Fibroblast of the aortic adventitia (primary cell): ENCODE measurements at places on chromosomes 7 and 10.

DNA sequence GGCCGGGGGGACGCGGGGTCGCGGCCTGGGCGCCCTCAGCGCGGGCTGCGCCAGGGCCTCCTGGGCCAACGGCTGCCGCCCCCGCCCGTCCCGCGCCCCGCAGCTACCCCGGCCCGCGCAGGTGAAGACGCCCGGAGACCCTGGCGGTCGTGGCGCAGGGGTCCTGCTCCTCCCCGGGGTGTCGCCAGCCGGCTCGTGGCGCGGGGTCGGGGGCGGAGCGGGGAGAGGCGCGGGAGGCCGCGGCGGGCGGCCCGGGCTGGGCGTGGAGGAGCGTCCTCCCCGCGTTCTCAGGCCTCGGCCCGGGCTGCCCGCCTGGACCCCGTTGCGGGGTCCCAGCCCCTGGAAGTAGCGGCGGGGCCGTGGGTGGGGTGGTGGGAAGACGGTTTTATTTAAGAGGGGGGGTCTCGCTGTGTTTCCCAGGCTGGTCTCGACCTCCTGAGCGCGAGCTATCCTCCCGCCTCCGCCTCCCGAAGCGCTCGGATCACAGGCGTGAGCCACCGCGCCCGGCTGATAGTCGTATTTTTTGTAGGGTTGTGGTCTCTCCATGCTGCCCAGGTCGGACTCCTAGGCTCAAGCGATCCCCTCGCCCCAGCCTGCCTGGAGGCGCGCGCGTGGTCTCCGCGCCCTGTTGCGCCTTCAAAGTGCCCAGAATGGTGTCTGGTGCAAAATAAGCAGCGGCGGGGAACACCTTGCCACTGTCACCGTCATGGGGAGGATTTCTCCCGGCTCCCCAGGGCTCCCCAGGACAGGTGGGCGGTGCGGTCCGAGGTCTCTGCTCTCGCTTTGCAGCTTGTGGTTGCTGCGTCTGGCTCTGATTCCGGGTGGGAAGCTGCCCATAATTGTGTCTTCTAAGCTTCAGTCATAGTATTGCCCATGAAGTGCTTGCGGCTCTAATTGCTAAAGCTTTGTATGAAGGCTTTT is 15.3 kb upstream of the SUN1 start:
- no peak for DNase-seq

GRCh38 chr10:108338146-108338545 is 1173.6 kb upstream of the SORCS1 start:
- no peak for DNase-seq

GRCh38 chr10:97383159-97383558 is 18.0 kb downstream of the RRP12 start:
- no peak for DNase-seq

- DNase-seq, result no peak
Observed at GRCh38 chr10:78691301-78692030, 377.3 kb upstream of the ZMIZ1 start.

DNA sequence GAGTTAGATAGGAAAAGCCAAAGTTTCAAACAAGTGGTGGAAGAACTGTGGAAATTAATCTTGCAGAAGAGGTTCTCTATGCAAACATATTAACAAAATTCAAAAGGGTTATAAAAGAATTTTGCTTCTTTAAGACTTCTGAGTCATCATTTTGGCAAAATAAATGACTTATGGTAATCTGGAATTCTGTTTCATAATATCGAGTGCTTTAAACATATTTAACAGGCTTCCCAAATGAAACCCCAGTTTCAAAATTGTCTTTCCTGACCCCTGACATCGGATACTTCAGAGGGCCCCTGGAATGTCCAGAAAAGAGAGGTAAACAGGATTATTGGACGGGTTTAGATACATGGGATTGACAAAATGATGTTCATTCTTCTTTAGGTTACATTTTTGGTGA is 444.6 kb downstream of the HTR7 start:
- DNase-seq, result peak; percentile 60

- no peak for DNase-seq
Observed at GRCh38 chr7:142501434-142501833, 243.6 kb upstream of the PRSS58 start.

DNA sequence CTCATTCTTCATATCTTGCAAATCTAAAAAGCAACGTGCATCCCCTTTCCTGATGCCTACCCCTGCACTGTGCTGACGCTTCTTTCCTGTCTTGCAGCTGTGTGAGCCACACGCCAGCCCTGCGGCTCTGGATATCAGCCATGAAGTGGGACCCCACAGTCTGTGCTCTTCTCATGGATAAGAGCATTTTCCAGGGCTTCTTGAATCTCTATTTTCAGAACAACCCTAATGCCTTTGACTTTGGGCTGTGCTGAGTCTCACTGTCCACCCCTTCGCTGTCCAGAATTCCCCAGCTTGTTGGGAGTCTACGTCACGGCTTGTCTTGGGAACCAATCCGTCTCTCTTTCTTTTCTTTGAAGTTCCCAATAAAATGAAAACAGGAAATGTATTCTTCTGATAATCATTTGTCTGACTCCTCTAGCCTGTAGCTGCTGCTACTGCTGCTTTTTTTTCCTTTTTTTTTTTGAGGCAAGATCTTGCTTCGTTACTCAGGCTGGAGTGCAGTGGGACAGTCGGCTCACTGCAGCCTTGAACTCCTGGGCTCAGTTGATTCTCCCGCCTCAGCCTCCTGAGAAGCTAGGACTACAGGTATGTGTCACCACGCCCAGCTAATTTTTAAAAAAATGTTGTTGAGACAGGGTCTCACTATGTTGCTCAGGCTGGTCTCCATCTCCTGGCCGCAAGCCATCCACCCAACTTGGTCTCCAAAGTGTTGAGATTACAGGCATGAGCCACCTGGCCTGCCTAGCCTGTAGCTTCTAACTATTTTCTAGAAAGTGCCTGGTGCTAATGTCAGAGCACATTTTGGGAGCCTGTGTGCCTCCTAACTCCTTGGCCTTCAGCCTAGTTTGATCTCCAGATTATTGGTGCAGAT is 30.3 kb downstream of the GSTO2 start:
- DNase-seq, result peak; percentile 90

DNA sequence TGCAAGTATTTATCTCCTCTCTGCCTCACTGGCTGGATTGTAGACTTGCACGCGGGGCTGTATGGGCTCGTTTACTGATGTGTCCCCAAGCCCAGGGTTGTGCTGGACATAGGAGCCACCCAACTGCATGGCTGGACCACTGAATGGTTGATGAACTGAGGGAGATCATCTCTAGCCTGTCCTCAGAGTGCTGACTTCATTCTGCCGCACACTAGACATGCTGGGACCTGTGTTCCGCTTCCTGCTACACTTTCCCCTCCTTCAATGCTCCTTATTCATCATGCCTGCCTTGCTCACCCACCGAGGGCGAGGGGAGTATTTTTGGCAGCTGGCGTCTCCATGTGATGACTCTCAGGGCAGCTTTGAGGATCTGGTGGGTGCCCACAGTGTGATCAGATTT is 440.2 kb downstream of the GLRX3 start:
- DNase-seq, result no peak

GRCh38 chr10:2214092-2214491 is 476.8 kb upstream of the ADARB2 start:
- peak; percentile 12 for DNase-seq

GRCh38 chr7:44994877-44995554 is 5.0 kb upstream of the CCM2 start:
- DNase-seq, result no peak

- DNase-seq, result no peak
Observed at GRCh38 chr10:98569853-98570252, 123.1 kb upstream of the HPS1 start.

GRCh38 chr7:82700741-82701140 is 257.2 kb upstream of the CACNA2D1 start:
- DNase-seq, result no peak

GRCh38 chr10:128013626-128014025 is 106.7 kb downstream of the PTPRE start:
- DNase-seq, result no peak

GRCh38 chr7:64893401-64893800 is 9.7 kb upstream of the ZNF273 start:
- no peak for DNase-seq

DNA sequence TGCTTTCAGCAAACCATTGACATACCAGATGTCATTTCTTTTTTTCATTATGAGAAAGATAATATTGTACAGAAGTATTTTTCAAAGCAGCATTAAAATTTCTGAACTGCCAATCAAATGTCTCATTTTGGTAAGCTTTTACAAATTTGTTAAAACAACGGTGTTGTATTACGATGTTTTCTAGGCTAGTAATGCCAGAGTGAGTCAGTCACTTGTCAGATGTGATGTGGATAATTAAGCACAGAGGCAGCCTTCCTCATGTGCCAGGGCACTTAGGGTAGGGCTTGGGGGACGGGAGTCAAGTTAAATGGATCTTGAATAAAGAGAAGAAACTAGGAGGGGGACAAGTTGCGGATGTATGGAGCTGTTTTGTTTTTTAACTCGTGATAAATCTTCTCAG is 10.1 kb downstream of the PSTK start:
- DNase-seq, result no peak

DNA sequence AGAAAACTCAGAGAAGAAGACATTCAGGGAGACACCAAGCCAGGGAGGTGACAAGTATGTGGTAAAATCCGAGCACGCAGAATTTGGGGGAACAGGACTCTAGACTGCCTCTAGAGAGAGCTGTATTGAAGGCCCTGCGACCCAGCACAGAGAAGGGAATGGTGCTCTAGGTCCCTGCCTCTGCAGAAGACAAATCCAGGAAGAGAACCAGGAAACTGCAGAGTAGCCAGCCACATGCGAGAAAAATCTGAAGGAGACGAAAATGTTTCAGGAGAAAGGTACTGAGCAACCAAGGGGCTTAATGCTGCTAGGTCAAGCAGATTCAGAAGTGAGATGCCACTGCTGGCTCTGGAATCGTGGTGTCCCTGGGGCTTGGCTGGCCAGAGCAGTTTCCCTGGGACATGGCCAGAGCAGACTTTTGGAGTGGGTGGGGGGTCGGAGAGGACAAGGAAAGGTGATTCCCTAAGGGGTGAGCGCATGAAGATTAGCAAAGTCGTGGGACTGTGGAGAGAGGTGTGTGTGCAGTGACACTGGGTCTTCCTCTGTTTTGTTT is 158.0 kb upstream of the KLF6 start:
- no peak for DNase-seq

GRCh38 chr7:149500910-149501309 is 3.3 kb upstream of the ZNF746 start:
- peak; percentile 42 for DNase-seq

DNA sequence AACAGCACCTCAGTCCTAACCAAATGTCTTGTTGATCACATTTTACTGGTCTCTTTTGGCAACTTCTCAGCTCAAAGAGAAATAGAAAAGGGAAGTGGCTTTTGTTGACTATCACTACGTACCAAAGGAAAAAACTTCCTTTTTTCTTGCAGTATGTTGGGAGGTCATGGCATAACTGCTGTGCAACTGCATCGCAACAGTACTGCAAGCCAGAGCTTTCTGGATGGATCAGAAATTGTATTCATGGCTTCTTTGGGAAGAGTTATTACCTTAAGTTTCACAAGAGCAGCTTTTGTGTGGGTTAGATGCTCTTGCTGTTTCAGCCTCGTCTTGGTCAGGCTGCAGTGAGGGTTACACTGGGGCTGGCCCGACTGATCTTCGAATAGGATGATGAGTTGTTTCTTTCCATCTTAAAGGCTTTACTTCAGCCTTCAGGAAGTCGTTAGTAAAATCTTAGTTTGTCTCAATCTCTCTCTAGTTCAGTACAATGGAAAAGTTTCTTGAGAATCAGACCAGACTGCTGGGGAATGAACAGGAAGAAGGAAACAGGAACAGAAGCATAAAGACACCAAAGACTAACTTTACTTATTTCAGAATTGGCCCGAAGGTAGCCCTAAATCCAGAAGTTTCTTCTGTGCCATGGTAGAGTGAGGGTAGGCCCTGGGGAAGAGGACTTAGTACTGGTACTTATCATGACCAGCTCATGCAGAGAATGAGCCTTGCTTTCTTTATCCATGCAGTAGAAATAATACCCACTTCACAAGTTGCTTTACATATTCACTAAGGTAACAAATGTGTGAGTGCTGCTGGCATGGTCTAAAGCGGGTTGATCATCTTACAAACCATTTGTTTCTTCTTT is 153.6 kb downstream of the CELF2 start:
- no peak for DNase-seq

DNA sequence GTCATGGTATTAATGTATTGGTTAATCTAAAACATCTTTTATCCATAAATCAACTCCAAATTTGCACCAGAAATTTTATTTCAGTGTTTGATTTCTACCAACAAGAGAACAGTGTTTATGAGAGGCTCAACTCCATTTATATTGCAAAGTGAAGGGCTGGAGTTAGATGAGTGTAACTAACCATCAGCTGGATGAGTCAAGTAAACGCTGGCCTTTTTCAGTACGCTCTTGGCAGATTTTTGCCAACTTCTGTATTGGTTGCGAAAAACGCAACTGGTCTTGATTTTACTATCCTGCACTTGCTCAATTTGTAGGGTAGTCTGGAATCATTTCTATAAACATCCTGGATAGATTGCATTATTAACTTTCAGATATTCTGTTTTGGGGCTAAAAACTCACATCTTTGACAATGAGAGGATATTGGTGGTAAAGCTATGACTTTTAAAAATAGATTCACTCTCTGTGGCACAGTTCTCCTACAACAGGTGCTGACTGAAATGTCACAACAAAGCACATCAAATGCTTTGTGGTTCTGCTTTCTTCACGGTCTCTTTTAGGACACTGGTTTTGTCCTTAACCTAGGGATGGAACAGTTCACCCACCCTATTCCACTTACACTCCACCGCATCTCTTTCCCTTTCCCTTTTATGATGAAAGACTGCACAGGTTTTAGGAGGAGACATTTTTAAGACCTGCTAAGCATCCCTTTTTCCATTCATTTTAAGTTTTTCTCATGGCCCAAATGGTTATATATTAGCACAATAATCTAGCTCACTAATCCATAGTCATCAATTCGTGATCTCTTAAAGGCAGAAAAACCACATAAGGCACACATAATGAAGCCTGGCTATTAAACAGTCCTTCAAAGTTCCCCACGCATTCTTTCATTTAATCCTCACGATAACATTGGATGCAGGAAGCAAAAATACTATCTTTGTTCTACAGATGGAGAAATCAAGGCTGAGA is 12.8 kb downstream of the CACNA2D1 start:
- peak; percentile 63 for DNase-seq

- peak; percentile 85 for DNase-seq
Observed at GRCh38 chr10:58158806-58159205, 108.9 kb downstream of the IPMK start.

- DNase-seq, result no peak
Observed at GRCh38 chr10:93175490-93175889, 101.8 kb downstream of the CYP26A1 start.

- no peak for DNase-seq
Observed at GRCh38 chr7:105139381-105139780, 125.4 kb downstream of the KMT2E start.

- DNase-seq, result no peak
Observed at GRCh38 chr10:76124280-76124679, 692.9 kb downstream of the LRMDA start.

- DNase-seq, result no peak
Observed at GRCh38 chr7:2720024-2720423, 32.0 kb downstream of the AMZ1 start.

DNA sequence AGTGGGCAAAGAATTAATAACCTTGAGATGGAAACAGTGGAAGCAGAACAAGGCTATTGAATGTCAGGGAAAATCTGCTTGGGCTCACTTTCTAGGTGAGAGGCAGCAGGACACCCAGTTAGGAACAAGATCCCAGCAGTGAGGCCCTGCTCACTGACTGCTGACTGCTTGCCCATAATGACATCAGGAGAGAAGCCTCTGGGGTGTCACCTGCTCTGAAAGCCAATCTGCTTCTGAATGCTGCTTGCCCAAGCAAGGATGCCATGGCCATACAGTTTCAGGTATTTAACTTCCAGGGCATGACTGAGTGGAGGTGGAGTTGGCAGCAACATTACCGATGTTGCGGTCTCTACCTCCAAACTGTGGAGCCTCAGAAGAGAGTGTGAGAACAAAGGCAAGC is 11.7 kb upstream of the WAPL start:
- DNase-seq, result no peak
